ENCODE measurements at places on chromosomes 4 and X.

DNA sequence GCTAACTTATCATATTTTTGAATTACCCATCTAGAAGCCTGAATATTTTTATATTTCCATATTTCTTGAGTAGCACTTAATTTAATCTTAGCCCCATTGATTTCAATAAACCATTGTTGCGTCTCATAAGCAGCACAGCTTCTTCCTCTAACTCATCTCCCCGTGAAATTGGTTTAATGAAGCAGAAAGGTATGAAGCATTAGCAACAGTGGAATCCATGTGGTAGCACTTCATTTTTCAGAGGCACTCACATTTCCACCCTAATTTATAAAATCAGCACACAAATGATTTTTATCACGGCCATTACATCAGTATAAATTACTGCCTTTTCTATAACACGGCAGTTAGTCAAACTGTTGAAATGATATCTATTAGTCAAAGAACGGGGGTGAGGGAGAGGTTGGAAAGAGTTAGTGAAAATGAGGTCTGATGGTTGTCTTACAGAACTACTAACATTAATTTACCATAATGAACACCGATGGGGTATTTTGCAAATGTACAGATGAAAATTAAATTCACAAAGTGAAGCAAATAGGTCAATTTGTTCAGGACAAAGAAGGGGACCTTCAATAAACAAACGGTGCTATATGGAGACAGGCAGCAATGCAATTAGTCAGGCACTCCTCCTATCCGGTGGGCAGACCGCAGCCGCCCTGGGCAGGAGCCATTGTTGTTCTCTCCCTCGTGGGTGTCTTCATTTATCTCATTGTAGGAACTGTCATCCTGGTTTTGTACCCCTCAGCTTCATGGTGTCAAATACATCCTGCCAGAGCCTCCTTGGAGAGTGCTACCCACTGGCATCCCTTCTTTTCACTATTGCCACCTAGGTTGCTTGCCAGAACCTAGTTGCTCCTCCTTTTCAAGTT is 205.7 kb downstream of the SOX3 start:
- no peak for DNase-seq

- DNase-seq = no peak
Measured at GRCh38 chr4:56821381-56822243, at the start of gene SPINK2. SPINK2 (minus strand) TSS chr4:56821701; CDS start chr4:56821662, 39 bp downstream.

GRCh38 chr4:139557556-139558110 is 1.6 kb upstream of the SETD7 start:
- DNase-seq = no peak

GRCh38 chr4:3486541-3487540 is 23.7 kb downstream of the DOK7 start:
- no peak for DNase-seq

- DNase-seq = peak; percentile 66
Measured at GRCh38 chr4:86564795-86565194, 29.3 kb upstream of the PTPN13 start.

GRCh38 chr4:110629214-110629754 is 6.4 kb upstream of the PITX2 start:
- DNase-seq = no peak

DNA sequence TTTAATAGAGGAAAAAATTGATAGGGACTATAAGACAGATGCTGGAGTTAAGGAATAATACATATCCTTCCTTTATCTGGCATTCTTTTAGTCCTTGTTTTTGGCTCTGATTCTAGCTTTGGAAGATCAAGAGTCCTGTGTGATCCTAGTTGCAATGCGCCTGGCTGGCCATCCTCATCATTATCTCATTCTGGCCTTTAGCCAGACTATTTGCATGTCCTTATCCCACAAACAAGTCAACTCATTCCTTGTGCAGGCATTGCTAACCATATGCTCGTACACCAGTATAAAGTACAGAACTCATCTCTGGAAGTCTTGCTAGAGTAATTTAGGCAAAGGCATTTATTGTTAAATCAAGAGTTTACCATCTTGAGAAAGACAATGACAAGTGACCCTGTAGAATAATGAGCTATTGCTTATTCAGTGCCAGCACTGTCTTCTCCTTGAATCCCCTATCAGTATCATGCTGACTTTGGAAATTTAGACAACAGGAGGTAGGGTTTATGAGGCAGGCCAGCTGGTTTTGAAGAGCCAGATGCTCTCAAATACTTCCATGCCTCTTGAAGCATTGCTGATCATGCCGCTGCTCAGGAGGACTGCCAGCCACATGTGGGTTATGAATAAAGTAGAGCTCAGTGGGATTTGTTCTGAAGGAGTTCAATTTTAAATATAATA is 1730.3 kb upstream of the TENM3 start:
- no peak for DNase-seq

DNA sequence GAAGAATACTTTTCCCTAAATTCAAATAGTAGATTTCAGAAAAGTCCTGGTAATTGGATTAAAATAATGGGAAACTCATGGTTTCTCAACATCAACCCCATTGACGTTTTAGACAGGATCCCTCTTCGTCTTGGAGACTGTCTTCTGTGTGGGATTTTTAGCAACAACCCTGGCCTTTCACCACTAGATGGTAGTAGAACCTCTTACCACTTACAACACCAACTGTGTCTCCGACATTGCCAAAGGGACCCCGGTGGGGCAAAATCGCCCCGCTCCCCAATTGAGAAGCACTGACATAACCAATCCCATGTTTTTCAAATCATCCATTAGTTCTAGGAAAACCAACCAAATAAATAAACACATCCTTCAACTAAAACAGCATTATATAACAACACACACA is 16.9 kb upstream of the ANOS1 start:
- DNase-seq = no peak

GRCh38 chr4:83362492-83363329 is 28.1 kb upstream of the HPSE start:
- no peak for DNase-seq

- DNase-seq = no peak
Measured at GRCh38 chr4:4267981-4268380, 20.0 kb upstream of the TMEM128 start.

DNA sequence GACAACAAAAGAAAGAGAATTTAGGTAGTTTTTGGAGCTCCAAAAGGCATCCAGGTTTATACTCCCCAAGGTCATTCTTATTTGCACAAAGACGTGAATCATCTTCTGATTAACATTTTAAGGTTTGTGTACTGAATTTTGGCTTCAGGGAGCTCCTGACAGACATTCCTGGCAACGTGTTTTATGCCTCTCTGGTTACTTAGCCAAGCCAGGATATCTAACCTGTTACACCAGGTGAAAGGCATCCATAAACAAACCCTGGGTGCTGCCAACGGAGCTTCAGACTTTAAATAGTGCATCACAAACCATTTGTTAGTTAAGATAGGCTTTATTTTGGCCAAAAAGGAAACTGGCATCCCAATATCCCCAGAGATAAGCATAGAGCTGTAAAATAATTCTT is 997.3 kb downstream of the ARAP2 start:
- no peak for DNase-seq

- DNase-seq = no peak
Measured at GRCh38 chrX:19188566-19188965, 66.3 kb upstream of the ADGRG2 start.

- no peak for DNase-seq
Measured at GRCh38 chr4:2648159-2648814, 107.8 kb downstream of the TNIP2 start.

Measured in GF-D8 (cell line).